Mesendoderm (in vitro differentiated cells): ENCODE measurements at places on chromosomes 3 and 15.

DNA sequence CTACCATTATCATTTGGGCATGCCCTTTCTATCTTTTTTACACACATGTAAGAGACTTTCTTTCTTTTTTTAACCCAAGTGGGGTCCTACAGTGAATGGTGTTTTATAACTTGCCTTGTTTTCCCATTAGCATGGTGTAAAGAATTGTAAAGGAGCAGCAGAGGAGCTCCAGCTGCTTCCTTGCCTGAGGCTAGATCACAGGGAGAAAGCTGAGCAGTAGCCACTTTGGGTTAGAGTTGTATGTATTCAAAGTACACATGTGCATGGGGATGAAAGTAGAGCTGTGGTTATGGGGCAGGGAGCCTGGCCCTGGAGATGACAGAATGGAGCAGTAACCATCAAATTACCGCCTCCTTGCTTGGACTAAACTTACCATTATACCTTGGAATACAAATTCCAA is 231.1 kb upstream of the PDZRN3 start:
- no peaks in the 10 kb centered on the region for H3K36me3 ChIP-seq
- no peaks in the 10 kb centered on the region for H3K27me3 ChIP-seq
- H3K4me3 ChIP-seq, result no peak overlapping the region
- H3K4me1 ChIP-seq, result no peaks in the 10 kb centered on the region
- H3K27ac ChIP-seq, result no peak overlapping the region

DNA sequence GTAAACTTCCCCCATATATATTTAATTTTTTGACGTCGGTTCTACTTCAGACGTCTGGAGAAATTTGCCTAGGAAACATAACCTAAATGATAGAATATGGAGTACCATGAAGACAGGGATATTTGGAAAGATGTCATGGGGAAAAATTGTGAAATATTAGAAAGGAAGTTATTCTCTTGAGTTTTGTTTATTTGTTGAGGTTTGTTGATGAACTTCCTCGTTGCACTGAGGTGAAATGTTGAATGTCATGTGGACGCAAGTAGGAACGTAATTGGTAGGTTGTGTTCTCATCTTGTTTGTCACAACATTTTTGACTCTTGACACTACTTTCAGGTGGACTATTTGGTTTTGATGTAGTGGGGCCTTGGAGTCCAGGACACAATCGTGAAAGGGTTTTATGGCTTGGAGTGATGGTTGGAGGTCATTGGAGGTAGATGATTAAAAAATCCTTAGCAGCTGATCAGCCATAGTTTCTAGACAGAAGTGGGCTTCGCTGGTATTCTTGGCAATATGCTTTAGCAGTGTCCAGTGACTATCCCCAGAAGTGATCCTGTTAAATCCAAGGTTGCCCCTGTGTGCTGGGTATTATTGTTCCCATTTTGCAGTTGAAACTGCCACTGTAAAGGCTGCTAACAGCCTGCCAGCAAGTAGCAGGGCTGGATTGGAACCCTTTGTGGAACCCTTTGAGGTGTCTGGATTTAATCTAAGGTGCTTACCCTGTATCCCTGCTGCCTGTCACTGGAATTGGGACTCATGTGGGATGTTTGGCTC is 1.5 kb downstream of the ABHD5 start:
- peak; percentile 8 for DNase-seq
- no peaks in the 10 kb centered on the region for H3K27me3 ChIP-seq
- H3K4me3 ChIP-seq, result no peak overlapping the region
- H3K4me1 ChIP-seq, result peaks cover 11% of the 10 kb centered on the region
- H3K27ac ChIP-seq, result no peak overlapping the region

GRCh38 chr3:186273586-186273985 is 88.4 kb downstream of the DGKG start:
- no peaks in the 10 kb centered on the region for H3K4me1 ChIP-seq
- no peak for DNase-seq
- no peak overlapping the region for H3K4me3 ChIP-seq
- H3K36me3 ChIP-seq, result no peaks in the 10 kb centered on the region

- no peak for DNase-seq
- H3K36me3 ChIP-seq, result no peaks in the 10 kb centered on the region
- no peaks in the 10 kb centered on the region for H3K4me1 ChIP-seq
- H3K27ac ChIP-seq, result no peak overlapping the region
- no peaks in the 10 kb centered on the region for H3K27me3 ChIP-seq
Observed at GRCh38 chr3:15180042-15180611, 25.9 kb upstream of the CAPN7 start.

- H3K4me3 ChIP-seq, result no peak overlapping the region
- H3K27ac ChIP-seq, result no peak overlapping the region
- no peaks in the 10 kb centered on the region for H3K27me3 ChIP-seq
- H3K36me3 ChIP-seq, result no peaks in the 10 kb centered on the region
- peaks cover 3% of the 10 kb centered on the region for H3K4me1 ChIP-seq
- peak; percentile 5 for DNase-seq
Observed at GRCh38 chr3:148330542-148330941, 367.2 kb upstream of the AGTR1 start.

DNA sequence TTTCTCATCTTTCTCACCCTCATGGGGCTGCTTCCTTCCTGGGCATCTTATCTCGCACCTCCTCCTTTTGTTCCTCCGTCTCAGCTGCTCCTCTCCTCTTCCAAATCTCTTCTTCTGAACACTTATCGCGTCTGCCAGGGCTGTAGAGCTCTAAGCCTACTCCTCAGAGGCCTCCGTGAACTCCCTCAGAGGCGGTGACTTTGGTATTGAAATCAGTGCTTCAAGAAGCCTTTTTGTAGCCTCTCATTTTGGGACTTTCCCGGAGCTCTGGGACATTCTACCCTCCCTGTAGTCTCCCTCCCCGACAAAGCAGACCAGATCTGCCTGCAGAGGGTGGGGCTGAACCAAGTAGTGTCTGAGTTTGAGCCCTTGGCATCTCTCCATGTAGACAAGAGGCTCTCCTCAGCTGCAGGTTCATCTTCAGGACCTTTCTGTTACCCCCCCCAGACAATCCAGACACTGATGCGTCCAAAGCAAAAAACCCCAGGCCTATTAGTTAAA is 17.5 kb upstream of the CPNE9 start:
- H3K27ac ChIP-seq, result no peak overlapping the region
- peaks cover 8% of the 10 kb centered on the region for H3K36me3 ChIP-seq
- H3K27me3 ChIP-seq, result no peaks in the 10 kb centered on the region
- H3K4me1 ChIP-seq, result no peaks in the 10 kb centered on the region
- H3K4me3 ChIP-seq, result no peak overlapping the region
- DNase-seq, result no peak

DNA sequence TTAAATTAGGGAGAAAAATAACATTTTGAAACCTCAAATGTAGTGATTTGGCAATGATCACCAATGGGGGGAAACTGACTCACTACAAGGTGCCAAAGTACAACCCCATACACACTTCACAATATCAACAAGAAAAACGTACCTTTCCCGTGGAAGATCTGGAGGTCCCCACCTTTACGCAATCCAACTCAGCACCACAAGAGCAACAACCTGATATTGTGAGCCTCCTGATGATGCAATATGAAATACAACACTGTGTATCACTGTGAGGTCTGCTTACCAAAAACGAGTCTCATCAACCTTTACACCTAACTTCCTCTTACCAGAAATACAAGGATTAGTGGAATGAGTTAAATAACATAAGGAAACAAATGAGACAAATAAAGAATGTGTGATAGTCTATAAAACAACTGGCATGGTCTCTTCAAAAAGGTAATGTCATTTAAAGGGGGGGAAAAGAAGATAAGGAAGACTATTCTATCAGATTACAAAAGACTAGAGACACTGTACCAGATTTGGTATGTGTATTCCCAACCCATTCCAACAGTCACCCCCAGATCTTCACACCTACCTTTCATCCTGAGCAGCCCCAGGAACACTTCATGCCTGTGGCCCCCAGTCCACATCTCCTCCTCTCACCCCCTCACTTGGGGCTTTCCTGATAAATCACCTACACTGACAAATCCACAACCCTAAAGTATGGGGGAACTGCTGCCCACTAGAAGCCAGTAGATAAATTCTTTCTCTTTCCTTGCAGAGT is 27.7 kb downstream of the DLG1 start:
- H3K36me3 ChIP-seq, result no peaks in the 10 kb centered on the region
- peaks cover 4% of the 10 kb centered on the region for H3K4me1 ChIP-seq
- H3K27me3 ChIP-seq, result no peaks in the 10 kb centered on the region
- DNase-seq, result peak; percentile 62
- no peak overlapping the region for H3K4me3 ChIP-seq

DNA sequence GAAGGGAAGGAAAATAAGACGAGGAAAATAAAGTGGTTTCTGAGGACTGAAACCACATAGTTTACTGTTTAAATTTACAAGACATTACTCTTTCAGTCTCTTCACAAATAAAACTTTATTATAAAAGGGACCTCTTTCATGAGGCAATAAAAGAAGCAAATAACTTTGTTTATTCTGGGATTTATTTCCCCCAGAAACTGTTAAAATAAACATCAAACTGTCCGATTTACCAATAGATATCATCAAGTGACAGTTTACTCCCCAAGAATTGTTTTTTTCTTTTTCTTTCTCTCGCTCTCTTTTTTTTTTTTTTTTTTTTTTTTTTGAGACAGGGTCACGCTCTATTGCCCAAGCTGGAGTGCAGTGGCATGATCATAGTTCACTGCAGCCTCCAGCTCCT is 54.1 kb downstream of the SLC28A2 start:
- H3K4me3 ChIP-seq, result no peak overlapping the region
- no peaks in the 10 kb centered on the region for H3K4me1 ChIP-seq
- no peaks in the 10 kb centered on the region for H3K36me3 ChIP-seq
- no peak overlapping the region for H3K27ac ChIP-seq

DNA sequence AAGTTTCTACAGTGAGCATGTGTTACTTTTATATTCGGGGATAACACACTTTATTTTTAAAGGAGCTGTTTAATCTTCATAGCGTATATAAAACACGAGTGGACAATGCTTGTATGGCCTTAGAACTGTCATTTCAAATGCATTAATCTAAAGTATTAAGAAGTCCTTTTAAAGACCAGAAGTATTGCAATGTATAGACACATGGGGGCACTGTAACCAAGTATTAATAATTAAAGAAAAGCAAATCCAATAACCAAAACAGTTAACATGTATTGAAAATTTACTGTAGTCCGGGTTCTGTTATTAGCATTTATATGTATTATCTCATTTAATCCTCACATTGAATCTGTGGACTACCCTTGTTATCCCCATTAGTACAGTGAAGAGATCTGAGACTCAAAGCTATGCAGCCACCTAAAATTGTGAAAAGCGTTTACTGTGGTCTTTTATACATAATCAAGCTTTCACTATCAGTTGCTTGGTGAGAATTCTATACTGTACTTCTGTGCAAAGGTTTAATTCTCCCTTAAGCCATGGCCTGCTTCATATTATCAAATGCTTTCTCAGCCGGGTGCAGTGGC is 10.1 kb downstream of the ARL14 start:
- DNase-seq, result no peak
- no peak overlapping the region for H3K4me3 ChIP-seq
- no peaks in the 10 kb centered on the region for H3K36me3 ChIP-seq
- no peak overlapping the region for H3K27ac ChIP-seq

DNA sequence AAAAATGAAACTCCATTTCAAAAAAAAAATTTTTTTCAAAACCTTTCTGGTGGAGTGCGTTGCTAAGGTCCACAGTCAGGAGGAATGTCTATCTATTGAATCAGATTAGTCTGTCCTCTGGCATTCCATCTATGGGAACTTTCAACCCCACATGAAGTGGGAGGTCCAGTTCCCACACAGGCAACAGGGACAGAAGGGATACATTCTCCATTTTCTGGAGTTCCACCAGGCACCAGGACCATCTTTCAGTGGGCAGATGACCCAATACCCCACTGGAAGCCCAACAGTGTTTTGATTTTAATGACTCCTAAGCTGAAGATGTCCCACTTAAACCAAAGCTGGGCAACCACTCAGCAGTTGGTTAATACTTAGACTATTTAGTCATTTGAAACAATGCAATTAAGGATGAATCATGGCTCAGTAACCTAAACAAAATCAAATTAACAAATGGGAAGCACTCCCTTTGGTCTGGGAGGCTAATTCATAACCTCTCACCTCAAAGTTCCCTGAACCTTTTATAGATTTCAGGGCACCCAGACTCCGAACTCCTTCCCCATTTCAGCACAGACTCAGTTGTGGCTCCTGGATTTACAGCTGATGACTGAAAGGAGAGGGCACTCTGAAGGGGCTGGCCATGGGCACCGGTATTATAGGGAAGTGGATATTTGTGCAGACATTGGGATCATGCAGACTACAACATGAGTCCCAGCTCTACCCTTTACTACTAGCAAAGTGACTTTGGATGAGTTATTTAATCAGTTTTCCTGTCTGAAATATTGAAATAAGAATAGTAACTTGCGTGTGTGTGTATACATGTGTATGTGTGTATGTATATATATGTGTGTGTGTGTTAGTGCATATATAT is 264.3 kb upstream of the LRTM1 start:
- DNase-seq, result no peak
- H3K27me3 ChIP-seq, result no peaks in the 10 kb centered on the region
- H3K36me3 ChIP-seq, result no peaks in the 10 kb centered on the region
- H3K4me1 ChIP-seq, result no peaks in the 10 kb centered on the region
- H3K4me3 ChIP-seq, result no peak overlapping the region

DNA sequence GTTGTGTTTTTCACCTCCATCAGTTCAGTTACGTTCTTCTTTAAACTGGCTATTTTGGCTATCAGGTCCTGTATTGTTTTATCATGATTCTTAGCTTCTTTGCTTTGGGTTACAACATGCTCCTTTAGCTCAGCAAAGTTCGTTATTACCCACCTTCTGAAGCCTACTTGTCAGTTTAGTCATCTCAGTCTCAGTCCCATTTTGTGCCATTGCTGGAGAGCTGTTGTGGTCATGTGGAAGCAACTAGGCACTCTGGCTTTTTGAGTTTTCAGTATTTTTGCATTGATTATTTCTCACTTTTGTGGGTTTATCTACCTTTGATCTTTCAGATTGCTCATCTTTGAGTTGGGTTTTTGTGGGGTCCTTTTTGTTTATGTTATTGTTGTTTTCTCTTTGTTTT is 151.3 kb downstream of the CFAP20DC start:
- H3K4me3 ChIP-seq, result no peak overlapping the region
- H3K4me1 ChIP-seq, result no peaks in the 10 kb centered on the region
- no peaks in the 10 kb centered on the region for H3K27me3 ChIP-seq
- H3K27ac ChIP-seq, result no peak overlapping the region
- no peaks in the 10 kb centered on the region for H3K36me3 ChIP-seq
- no peak for DNase-seq

DNA sequence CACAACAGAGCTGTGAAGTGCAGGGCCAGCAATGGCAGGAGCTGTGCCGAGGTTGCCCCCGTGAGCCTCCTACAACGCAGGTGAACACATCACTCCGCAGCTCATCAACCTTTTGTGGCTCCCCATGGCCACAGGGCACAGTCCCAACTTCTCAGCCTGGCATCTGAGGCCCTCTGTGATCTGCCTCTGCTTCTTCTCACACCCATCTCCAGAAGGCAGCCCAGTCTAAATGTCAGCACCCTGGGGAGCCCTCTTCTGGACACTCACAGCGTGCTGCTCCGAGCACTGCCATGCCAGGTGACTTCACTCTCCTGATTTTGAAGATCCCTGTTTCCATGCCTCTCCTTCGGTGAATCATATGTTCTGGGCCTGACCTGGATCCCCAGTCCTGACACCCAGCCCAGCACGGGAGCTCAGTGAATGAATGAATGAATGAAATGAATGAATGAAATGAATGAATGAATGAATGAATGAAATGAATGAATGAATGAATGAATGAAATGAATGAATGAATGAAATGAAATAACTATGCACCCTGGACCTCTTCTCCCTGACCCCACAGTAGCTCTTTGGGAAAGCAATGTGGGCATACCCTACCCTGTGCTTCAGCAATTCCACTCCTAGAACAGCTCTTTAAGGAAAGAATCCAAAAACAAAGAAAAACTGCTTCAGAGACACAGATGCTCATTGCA is 17.9 kb upstream of the SKIC8 start:
- no peak for DNase-seq
- H3K27ac ChIP-seq, result no peak overlapping the region
- no peaks in the 10 kb centered on the region for H3K27me3 ChIP-seq
- H3K4me1 ChIP-seq, result peaks cover 11% of the 10 kb centered on the region
- H3K36me3 ChIP-seq, result no peaks in the 10 kb centered on the region
